Brain pericyte (primary cell): ENCODE measurements at places on chromosomes 2 and 18.
A peak's percentile ranks its signal among the peaks of the same experiment; 100 is the strongest.

- DNase-seq = no peak
These were observed 18.2 kb upstream of the CALCRL start for GRCh38 chr2:187466129-187466792.

- peak; percentile 99 for DNase-seq
These were observed 18.4 kb downstream of the ATOH8 start for GRCh38 chr2:85772019-85772745.

GRCh38 chr2:216777637-216778273, 82.1 kb downstream of the TNP1 start:
- no peak for DNase-seq

- no peak for DNase-seq
These were observed 998 bp upstream of the SLC66A3 start for GRCh38 chr2:11154016-11154922.

GRCh38 chr18:59736061-59736460, 38.8 kb upstream of the CCBE1 start:
- DNase-seq = no peak

DNA sequence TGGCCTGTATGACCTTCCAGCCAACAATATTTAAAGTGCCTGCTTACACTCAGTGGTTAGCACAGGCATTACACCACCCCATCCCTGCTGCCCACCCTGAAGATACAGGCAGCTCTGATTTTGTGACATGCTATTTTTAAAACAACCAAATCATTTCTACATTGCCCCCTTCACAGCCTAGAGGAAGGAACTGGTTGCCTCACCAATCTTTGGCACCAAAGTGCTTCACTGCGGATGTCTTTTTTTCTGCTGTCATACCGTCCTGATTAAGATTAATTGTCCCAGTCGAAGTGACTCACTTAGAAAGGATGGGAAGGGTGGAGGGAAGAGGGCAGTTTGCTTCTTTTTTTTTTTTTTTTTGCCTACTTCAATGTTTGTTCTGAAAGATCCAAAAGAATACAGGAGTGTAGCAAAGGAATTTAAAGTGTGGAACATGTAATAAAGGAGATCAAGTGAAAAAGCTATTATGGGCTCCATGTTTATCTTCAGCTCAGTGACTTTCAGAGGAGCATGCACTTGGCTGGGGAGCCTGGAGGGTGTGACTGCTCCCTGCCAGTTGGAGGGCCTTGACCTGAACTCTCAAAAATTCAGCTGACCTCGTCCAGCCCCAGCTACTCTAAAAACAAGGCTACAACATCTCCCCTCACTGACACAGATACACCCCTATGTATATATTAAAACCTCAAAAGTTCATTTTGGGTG, 501.1 kb upstream of the TNP1 start:
- no peak for DNase-seq

- no peak for DNase-seq
These were observed 1195.9 kb upstream of the CHAC2 start for GRCh38 chr2:52571380-52572347.

GRCh38 chr2:42183775-42184174, 14.6 kb downstream of the EML4 start:
- DNase-seq = no peak
